GM23338 (cell line): ENCODE measurements at places on chromosomes 16 and 17. TPM values are rescaled to one million over a fixed set of nuclear protein-coding genes. Genes with fewer than 3 reads are reported as not detected.
A peak's percentile ranks its signal among the peaks of the same experiment; 100 is the strongest.

Gene HERPUD1
- 42.7 and 44.1 TPM in 2 replicates for total RNA-seq

DNA sequence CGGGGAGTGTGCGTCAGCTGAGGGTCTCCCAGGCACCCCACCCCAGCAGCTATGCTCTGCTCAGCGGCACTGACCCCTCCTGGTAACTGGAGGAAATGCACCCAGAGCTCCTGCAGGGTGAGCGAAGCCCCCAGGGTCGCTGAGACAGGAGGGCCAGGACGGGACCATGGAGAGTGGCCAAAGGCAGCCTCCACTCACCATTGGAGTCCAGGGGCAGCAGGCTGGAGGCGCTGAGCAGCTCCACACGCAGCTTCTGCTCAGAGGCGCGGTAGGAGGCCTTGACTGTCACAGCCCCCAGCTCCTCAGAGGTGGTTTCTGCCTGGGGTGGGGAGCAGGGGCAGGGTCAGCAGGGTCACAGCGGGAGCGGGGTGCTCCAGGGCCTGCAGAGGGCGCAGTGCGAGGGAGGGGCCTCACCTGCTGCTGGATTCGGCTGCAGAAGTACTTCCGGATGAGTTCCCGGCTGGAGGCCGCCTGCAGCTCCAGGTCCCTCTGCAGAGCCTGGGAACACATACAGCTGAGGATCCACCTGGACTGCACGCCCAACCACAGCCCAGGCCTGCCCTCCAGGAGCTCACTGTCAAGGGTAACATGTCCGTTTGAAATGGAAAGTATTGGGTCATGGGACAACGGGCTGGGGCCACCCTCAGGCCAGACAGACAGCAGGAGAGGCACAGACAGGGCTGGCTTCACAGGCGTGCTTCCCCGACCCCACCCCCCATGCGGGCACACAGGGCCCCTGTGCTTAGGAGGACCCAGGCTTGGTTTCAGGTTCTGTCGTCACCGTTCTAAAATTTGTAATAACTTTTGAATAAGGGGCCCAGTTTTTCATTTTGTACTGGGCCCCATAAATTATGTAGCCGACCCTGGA is 13.8 kb downstream of the UNC13D start:
- H3K27me3 ChIP-seq: no peaks in the 10 kb centered on the region
- H3K4me3 ChIP-seq: peak overlapping the region; percentile 45
- peaks cover 44% of the 10 kb centered on the region for H3K4me1 ChIP-seq
- peak; percentile 89 for DNase-seq
- H3K36me3 ChIP-seq: no peaks in the 10 kb centered on the region
- H3K27ac ChIP-seq: peak overlapping the region; percentile 78; the same call in 1 of the 2 replicates

- no peaks in the 10 kb centered on the region for H3K27me3 ChIP-seq
- H3K4me1 ChIP-seq: no peaks in the 10 kb centered on the region
- H3K4me3 ChIP-seq: no peak overlapping the region
Observed at GRCh38 chr17:76014100-76014924, 12.8 kb downstream of the EVPL start.

GRCh38 chr17:56577190-56577842 is 16.2 kb upstream of the NOG start:
- peak overlapping the region; percentile 35 for H3K4me3 ChIP-seq
- H3K4me1 ChIP-seq: peaks cover 23% of the 10 kb centered on the region
- DNase-seq: no peak
- no peaks in the 10 kb centered on the region for H3K36me3 ChIP-seq
- H3K27ac ChIP-seq: no peak overlapping the region

DNA sequence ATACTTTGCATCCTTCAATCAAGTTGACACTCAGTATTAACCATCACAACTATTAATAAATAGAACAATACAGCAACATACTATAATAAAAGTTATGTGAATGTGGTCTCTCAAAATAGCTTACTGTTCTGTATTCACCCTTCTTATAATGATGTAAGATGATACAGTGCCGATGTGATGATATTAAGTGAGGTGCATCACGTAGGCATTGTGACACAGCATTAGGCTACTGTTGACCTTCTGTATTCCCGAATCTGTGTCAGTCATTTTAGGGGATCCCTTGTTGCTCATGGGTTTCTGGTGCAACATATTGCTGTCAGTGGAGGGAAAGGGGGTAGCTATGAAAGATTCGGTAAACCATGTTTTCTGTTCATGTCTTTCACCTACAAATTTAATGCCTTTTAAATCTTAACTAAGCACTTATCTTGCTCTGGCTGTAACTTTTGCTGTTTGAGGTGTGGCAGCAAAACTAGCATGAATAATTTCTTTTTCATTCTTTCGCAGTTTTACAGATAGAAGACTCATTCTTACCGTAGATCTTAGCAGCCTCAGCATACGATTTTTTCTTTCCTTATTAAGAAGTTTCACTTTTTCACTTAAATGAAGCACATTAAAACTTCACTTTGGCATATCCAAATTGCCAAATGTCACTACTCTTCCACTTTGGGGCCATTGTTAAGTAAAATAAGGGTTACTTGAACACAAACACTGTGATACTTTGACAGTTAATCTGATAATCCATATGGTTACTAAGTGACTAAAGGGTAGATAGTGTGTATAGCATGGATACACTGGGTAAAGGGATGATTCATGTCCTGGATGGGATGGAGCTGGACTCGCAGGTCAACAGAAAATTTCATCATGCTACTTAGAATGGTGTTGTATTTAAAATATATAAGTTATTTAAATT is 29.6 kb downstream of the NFAT5 start:
- DNase-seq: no peak
- no peak overlapping the region for H3K4me3 ChIP-seq
- no peaks in the 10 kb centered on the region for H3K36me3 ChIP-seq

DNA sequence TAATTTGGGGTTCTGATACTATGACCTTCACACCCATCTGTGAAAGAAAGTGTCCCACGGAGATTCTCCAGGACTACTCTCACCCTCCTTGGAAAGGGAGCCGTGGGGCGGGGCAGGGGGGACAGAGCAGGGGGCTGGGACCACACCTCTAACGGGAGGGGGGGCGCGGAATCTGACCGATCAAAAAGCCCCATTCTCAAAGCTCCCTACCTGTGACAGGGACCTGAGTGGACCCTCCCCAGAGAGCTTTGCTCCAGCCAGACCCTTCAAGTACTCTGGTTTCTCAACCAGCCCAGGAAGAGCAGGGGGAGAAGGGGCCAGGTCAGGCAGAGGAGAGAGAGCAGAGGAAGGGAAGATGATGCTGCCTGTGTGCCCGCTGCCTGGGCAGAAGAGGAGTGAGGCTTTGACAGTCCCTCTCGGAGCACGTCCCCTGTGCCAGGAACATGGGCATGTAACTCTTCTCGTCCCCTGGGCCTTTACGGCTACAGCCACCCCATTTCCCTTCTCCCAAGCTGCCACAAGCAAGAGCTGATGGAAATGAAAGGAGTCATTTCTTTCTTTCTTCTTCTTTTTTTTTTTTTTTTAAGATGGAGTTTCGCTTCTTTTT is 682 bp downstream of the XAF1 start:
- no peak overlapping the region for H3K4me3 ChIP-seq
- no peak overlapping the region for H3K27ac ChIP-seq
- peaks cover 22% of the 10 kb centered on the region for H3K4me1 ChIP-seq
- no peaks in the 10 kb centered on the region for H3K27me3 ChIP-seq

DNA sequence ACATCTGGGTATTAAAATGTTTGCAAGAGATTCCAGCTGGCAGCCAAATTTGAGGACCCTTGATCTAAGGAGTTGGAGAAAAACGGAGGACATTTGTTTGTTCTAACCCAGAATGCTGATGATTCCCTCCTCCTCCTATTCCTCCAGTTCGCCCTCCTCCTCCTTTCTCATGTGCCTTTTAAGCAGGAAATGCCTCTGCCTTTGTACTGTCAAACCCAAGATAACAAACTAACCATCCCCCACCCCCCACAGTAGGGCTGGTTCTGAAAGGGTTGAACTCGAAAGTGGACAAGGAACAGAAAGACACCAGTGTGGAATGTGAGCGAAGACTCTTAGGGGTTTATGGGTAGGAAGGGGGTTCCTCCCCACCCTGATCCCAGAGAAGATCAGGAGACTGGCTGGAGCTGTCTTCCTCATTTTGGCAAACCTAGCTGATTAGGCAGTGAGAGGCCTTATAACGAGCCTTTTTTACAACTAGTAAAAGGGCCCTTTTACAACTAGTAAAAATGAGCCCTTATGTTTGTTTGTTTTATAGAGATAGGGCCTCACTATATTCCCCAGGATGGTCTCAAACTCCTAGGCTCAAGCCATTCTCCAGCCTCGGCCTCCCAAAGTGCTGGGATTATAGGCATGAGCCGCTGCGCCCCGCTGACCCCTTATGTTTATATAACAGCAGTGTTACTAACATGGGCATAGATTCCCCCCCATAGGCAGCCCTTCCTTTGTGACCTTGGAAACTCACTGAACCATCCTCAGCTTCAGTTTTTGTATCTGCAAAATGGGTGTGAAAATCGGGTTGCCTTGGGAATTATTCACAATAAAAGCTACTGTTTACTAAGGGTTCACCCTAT is 975 bp downstream of the CHD9 start:
- no peaks in the 10 kb centered on the region; the same call in 1 of the 2 replicates for H3K36me3 ChIP-seq
- H3K27ac ChIP-seq: peak overlapping the region; percentile 74
- H3K27me3 ChIP-seq: no peaks in the 10 kb centered on the region
- peak; percentile 83 for DNase-seq
- H3K4me3 ChIP-seq: peak overlapping the region; percentile 73

DNA sequence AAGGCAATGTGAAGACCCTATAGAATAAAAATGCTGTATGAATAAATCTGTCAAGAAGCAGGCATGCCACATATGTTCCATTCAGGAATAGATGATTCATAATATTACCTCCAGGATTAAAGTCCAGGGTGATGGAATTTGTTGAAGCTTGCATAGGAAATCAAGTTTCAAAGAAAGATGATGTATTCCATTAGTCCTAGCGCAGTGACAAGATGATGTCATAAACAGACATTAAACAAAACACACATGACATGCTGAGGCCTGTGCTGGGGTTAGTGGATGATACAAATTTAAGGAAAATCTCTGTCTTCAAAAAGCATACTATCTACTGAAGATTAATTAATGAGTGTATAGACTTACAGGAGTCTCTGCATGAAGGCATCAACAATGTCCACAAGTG is 1025.2 kb downstream of the CDH11 start:
- no peaks in the 10 kb centered on the region for H3K27me3 ChIP-seq
- no peaks in the 10 kb centered on the region for H3K36me3 ChIP-seq
- no peak overlapping the region for H3K27ac ChIP-seq
- no peak for DNase-seq
- H3K4me3 ChIP-seq: no peak overlapping the region

Gene GFAP
- total RNA-seq: 4.0 and 5.1 TPM in 2 replicates

Gene C17orf78
- total RNA-seq: not detected in 2 replicates

Gene SYNGR3
- 72.2 and 77.7 TPM in 2 replicates for total RNA-seq

GRCh38 chr17:1625581-1625980 is 3.1 kb downstream of the SLC43A2 start:
- no peaks in the 10 kb centered on the region; the same call in 1 of the 2 replicates for H3K4me1 ChIP-seq
- no peak for DNase-seq
- no peaks in the 10 kb centered on the region for H3K36me3 ChIP-seq
- peaks cover 8% of the 10 kb centered on the region; the same call in 1 of the 2 replicates for H3K27me3 ChIP-seq

DNA sequence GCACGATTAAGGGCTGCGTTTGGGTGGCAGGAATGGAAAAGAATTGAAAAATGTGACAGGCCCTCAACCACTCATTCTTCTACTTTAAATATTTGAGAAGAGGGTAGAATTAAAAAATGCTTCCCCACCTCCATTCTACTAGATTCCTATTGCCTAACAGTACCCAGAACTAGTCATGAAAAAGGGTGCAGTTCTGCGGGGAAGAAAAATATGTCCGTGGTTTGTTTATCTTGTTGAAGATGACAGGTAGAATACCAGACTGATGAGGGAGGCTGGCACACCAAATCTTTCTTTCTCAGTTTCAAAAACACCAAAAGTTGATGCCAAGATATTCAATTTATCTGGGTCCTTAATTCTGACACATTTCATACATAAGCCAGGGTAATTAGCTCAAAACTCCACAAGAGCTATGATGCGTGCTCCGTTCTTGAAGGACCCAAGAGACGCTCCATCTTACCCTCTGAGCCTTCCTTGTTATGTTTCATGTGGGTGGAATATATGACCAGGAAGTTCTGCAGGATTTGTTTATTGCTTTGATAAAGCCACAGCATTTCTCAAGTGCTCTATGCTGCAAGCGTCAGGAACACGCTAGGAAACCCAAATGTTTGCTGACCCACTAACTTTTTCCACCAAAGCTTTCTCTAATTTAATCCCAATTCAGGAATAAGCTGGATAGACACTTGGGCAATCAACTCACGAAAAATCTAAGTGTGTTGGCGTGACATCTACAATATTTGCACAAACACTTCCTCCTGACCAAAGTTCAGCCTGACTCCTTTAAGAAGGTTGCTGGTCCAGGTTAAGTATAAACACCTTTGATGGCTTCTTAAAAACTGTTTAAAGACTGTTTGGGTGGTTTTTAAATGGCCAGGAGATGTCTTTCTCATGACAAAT is 20.6 kb upstream of the GAN start:
- no peak for DNase-seq
- no peak overlapping the region for H3K4me3 ChIP-seq
- H3K27me3 ChIP-seq: no peaks in the 10 kb centered on the region
- H3K27ac ChIP-seq: no peak overlapping the region
- no peaks in the 10 kb centered on the region for H3K36me3 ChIP-seq

GRCh38 chr17:41781404-41782110 is 5.0 kb downstream of the JUP start:
- H3K27me3 ChIP-seq: no peaks in the 10 kb centered on the region
- peaks cover 32% of the 10 kb centered on the region for H3K4me1 ChIP-seq
- DNase-seq: no peak
- no peak overlapping the region for H3K27ac ChIP-seq

Gene EFCAB13
- total RNA-seq: 3.6 and 4.1 TPM in 2 replicates

DNA sequence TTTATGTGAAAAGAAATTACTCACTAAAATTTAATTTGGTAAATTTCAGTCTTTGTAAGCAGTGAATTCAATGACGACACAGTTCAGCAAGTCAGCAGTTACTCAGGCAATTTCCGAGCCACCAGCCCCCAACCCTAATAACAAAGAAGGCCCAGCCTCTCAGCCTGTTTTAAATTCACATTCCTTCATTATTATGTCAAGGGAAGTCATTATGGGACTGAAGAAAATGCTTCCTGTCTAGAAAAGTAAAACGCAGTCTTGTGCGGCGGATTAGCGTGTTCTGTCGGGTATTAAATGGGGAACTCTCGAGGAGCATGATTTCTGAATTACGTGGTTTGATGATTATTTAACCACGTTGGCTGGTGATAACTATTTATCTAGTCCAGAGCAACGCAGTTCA is 177.6 kb downstream of the AIPL1 start:
- peak overlapping the region; percentile 65 for H3K27ac ChIP-seq

GRCh38 chr17:74824961-74825627 is 34.6 kb downstream of the GRIN2C start:
- H3K4me3 ChIP-seq: no peak overlapping the region
- no peaks in the 10 kb centered on the region for H3K36me3 ChIP-seq
- H3K4me1 ChIP-seq: no peaks in the 10 kb centered on the region
- no peaks in the 10 kb centered on the region for H3K27me3 ChIP-seq
- no peak overlapping the region for H3K27ac ChIP-seq
- no peak for DNase-seq

Gene GPR142
- not detected in 2 replicates for total RNA-seq
